ENCODE measurements at places on chromosomes 6 and 20.

GRCh38 chr6:142902636-142903053 is 42.3 kb downstream of the HIVEP2 start:
- peak; percentile 90 for DNase-seq

DNA sequence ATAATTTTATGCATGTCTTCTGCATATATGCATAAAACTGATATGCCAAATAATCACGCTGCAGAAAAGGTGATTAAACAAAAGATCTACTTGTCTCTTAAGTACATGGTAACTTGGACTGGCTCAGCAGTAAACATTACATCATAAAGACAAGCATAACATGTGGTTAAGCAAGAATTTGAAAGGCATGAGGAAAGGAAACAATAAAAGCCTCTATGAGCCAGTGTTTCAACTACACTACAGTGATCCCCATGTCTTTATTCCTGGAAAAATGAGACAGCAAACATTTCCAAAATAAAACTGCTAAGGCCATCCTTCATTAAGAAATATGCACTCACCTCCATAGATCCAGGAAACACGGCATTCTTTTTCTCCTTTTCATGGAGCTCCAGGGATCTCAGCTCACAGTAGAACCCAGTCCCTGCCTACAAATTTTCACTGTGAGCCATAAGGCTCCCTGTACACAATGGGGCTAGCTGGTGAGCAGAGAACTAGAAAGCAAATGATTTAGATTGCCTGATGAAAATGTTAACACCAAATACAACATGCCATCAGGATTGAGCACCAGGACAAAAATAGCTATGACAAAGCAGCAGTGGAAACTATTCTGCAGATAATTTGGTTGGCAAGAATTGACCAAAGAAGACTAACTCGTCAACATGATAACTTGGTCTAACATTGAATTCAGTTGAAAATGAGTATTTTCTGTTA is 156.1 kb downstream of the COL21A1 start:
- DNase-seq = no peak

DNA sequence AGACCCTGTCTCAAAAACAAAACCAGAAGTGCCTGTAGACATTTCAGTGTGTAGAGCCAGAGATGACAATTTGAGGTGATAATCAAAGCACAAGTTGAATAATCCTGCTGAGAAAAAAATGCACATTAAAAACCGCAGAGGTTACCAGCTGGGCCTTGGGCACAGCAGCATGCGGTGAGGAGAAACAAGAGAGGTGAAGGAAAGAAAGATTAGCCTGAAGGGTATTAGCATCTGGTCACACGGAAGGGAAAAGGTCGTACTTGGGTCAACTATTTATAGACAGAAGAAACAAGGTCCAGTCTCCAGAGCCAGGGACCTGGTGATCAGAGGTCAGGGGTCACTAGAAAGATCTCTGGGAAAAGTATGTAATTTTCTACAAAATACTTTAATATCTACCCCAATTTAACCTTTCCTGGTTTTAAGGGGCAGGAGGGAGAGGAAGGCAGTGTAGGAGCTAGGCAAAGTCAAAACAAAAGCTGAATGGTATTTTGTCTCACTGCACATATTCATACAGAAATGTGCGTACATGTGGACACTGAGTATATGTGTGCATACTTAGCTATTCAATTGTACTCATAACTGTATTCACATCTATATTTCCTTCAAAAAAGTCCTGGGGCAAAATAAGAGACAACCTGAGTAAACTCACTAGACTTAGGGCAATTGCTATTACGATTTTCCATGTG is 10.1 kb downstream of the MAP7 start:
- DNase-seq = no peak

DNA sequence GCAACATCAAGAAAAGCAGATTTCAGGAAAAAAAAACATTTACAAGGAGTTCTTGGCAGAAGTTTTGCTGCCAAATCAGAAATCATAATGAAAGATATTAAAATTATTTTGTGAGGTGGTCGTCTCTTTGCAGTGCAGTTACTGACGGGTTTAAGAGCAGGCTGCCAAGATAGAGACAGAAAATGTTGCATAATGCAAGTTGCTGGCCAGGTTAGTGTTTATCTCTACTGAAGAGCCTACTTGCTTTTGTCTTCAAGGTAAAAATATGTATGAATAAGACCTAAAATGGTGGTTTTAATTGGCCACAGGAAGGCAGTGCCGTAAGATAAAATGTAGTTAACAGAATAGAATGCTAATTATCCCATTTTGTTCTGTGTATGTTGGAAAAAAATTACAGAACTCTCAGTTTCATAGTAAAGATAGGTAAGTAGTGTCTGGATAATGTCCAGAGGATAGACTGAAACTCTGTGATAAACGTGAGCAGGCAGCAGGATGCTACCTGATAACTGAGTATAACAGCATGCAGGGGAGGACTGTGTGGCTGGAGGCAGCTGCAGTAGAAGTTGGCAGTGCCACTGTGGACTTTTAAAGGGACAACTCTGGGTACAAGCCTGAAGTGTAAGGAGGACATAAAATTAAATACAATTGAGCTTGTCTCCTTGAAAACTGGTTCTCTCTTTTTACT is 13.9 kb downstream of the FOXO3 start:
- DNase-seq = no peak

DNA sequence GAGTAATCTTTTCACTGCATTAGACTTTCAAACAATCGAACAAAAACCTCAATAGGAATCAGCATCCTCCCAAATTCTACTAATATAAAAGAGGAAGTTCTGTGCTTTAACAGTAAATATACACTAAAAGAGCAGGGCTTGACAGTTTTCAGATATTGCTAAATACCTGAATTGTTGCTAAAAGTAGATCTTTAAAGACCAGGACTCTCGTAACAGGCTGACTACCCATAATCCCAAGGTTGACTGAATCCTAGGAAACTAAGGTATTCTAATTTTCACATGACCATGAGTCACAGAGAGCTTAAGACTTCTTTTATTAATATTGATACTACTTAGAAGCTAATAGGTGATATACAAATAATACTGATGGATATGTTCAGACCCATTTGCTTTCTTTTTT is 10.1 kb downstream of the CD164 start:
- no peak for DNase-seq

DNA sequence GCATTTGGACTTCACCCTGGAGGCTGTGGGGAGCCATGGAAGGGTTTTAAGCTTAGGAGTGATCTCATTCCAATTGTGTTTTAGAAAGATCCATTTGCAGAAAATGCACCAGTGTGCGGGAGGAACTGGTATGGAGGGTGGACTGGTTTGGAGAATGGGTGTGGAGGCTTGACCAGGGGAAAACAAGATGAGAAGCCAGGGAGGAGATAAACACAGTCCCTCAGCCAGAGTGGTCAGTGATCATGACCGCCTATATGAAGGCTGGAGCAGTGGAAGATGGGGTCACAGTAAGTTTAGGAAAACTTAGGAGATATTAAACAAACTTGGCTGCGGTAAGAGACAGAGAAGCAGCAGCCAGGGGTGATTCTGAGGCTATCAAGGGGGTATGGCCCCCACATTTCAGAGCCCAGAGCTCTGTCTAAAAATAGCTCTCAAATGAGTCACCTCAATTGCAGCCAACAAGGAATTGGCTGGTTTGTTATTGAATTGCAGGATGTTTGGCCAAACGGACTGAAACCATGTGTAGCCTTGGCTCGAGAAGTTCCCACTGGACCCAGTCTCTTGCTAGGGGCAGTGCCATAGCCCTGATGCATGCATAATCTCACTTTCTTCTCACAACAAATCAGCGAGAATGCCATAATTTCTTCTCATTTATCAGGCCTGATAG is 159.9 kb upstream of the TOP1 start:
- no peak for DNase-seq

GRCh38 chr6:158391276-158391675 is 79.0 kb downstream of the TULP4 start:
- DNase-seq = no peak

DNA sequence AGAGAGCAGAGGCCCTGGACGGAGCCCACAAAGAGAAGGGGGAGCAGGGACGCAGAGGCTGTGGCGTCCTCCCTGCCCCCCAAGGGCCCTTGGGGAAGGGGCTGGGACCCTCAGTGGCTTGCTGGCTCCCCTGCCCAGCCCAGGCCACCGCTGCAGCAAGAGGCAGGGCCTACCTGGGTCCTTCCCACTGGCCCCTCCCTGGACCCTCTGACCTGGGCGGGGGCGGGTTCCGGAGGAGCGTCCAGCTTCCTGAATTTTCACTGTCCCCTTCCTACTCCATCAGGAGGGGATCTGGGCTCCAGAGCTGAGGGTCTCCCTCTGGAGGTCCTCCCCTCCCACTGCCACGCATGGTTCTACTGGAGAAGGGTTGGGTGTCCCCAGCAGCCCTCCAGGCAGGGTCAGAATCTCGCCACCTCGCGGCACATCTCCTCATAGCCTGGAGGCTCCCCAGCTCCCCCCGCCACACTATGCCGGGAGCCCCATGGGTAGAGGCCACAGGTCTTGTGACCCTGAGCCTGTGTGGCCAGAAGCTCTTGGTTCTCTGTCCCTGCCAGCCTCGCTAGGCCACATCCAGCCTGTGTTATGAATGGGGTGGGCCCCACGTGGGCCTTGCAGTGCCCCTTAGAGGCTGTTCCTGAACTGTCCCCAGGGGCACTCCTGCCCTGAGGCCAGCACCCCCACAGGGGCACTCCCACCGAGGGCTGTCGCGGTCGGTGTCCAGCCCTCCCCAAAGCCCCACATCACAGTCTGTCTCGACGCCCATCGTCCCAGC is 1.0 kb upstream of the SOX18 start:
- DNase-seq = no peak

- no peak for DNase-seq
Measured at GRCh38 chr6:166638573-166638964, 11.5 kb upstream of the RPS6KA2 start.

DNA sequence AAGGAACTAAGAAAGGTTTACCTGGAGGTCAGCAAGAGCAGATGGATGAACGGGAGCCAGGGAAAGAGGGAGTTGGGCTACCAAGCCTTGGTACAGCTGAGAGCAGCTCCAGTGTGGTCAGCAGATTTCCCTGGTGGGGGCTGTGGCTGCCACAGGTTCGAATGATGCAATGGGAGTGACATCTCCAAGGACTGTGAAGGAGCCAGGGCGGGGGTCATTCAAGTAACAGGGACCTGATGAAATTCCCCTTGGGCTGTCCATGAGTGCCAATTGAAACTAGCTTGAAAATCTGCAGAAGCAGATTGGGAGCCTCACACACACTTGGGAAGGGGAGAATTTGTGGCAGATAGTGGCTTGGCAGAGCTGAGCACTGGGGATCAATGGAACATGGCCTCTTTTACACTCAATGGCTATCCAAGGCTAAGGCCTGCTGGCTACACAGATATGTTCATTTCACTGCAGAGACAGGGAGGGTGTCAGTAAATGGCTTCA is 247.0 kb upstream of the ECI2 start:
- no peak for DNase-seq
